ENCODE measurements at places on chromosomes 7 and 10.

DNA sequence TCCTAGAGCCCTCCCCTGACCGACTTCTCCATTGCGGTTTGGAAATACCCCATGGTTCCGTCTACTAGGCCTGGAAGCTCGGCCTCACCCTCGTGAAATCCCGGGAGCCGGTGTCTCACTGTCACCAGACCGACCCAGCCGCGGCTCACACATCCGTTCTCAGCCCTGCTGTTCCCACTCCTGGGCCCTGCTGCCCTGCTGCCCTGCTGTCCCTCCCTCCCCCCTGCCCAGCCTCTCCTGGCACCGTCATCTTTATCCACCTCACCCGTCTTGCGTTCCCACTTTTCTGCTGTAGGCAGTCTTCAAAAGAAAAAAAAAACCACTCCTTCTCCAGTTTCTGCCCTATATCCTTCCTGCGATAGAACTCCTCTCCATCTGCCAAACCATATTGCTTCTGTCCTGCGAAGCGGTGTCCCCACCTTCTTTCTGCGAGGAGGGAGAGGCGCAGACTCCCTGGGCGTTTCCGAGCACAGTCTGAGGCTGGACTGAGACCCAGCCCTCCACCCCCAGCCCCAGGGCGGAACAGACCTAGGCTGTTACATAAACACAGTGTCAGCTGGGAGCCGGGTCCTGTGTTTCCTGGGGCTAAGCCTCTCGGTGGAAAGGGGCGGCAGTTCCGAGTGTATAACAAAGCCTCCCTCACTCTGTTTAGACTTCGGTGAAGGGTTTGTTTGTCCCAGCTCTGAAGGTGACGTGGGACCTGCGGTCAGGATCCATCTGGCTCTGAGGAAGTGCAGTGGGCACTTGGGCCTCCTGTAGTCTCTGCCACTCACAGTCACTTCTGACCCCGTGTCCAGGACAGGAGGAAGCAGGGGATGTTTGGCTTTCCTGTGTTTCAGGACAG is 2.8 kb downstream of the AGAP3 start:
- no peak for DNase-seq

DNA sequence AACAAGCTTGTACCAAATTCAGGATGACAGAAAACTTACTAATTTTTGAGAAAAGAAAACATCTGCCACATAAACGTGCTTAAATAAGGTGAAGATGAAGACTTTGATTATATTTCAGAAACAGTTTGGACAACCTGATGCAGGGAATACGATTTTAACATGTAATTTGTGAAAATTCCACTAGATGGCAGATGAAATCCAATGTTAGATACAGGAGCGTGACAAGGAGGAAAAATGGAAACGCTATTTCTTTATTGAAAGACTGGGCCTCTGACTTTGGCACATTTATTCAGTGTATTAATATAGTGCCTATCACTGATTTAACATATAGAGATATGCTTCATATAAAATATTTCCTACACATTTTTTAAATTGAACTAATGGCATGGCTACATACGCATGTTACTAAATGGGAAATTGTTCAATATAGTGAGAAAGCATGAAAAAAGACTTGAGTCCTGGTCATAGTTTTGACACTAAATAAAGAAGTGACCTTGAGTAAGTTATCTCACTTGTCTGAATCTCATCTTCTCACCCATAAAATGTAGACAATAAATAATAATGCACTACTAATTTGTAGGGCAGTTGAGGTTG is 60.7 kb downstream of the CD36 start:
- no peak for DNase-seq

GRCh38 chr10:81179805-81180452 is 642.2 kb downstream of the SH2D4B start:
- DNase-seq = no peak

DNA sequence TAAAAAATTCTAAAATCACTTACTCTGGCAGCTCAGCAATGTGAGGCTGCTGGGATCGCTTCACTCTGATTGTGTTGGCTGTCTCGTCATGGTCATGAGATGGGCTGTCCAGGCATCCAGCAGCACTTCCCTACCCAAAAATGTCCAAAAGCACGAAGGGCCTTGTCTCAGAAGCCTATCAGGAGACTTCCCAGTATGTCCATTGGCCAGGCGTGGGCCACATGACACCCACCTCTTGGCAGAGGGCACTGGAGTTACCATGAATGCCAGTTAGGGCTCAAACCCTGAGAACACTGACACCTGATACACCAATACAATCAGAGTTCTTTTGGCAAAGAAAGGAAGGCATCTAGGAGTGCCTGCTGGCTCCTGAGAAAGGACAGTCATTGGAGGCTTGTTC is 27.0 kb upstream of the GLI3 start:
- DNase-seq = no peak

GRCh38 chr10:124892905-124893304 is 49.0 kb upstream of the ZRANB1 start:
- DNase-seq = no peak

DNA sequence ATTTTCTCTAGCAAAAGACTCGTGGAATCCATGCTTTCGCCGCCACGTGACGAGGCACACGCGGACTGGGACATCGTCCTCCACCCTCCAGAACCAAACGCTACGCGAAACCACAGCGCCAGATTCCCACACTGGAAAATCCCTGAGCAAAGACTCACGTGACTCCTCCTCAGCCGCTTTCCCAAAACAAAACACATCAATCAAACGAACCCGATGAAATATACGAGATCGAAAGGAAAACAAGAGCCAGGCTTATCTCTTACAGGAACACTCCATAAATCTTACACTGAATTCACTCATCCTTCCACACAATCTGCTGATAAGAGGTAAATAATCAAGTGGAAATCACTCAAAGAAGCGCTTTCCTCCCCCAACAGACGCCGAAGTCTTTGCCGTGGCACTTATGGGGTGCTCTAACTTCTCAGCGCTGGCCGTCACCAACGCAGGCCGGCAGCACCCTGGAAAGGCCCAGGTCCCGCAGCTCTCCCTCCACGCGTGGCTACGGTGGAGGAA is 23.8 kb downstream of the DIP2C start:
- DNase-seq = no peak

DNA sequence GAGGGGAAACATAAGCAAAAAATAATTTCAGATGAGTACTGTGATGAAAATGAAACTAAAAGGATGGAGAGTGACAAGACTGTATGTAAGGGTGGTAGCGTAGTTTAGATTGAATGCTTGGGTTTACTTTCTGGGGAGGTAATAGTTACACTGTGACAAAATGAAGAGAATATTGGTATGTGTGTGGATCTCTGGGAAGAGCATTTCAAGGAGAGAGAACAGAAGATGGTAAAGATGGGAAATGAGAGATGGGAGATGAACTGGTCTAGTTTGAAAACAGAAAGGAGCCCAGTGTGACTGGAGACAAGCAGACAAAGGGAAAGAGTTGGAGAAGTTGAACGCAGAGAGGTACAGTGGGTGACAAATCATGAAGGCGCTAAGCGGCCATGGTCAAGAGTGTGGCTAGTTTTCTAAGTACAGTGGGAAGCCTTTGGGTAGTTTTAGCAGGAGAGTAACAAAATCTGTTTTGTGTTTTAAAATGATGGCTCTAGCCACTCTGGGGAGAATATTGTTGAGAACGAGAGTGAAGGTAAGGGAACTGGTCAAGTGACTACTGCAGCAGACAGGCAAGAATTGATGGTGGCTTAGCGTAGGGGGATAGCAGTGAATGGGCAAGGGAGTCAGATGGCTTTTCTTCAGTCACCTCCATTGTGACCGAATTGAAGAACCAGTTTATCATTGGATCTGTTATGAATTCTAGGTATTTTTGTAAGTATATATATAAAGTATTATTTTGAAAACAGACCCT is 22.6 kb downstream of the PALS2 start:
- no peak for DNase-seq

GRCh38 chr10:51327432-51327831 is 253.1 kb downstream of the PRKG1 start:
- no peak for DNase-seq

- DNase-seq = no peak
Observed at GRCh38 chr10:127012769-127013152, 107.5 kb downstream of the DOCK1 start.

DNA sequence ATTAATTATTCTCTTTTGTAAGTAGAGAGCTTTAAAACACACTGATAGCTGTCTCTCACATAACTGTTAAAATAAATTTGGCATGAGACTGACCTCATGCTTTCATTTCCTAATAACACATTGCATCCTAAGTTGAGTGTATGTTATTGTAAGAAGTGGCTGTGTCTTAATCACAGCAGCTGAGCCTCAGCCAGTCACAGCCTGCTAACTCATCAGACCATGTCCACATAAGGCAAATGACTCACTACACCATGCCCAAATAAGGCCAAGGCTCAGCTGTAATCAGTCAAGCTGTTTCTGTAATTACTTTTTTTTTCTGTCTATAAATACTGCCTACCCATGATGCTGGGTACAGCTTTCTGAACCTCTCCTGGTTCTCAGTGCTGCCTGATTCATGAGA is 860.9 kb downstream of the XPNPEP1 start:
- no peak for DNase-seq

- no peak for DNase-seq
Observed at GRCh38 chr7:27260211-27260610, 17.6 kb downstream of the EVX1 start.

GRCh38 chr7:78022165-78022564 is 223.6 kb downstream of the PHTF2 start:
- no peak for DNase-seq

- DNase-seq = no peak
Observed at GRCh38 chr10:16527452-16527851, 5.8 kb upstream of the C1QL3 start.

GRCh38 chr10:51630640-51631005 is 68.8 kb downstream of the CSTF2T start:
- no peak for DNase-seq

- DNase-seq = no peak
Observed at GRCh38 chr10:15123749-15124184, 26.6 kb downstream of the RPP38 start.

Measured in CD8-positive, alpha-beta T cell (primary cell).